ENCODE measurements at places on chromosomes 5 and 9.

- DNase-seq, result no peak
Observed at GRCh38 chr5:10792336-10792735, 31.3 kb upstream of the DAP start.

DNA sequence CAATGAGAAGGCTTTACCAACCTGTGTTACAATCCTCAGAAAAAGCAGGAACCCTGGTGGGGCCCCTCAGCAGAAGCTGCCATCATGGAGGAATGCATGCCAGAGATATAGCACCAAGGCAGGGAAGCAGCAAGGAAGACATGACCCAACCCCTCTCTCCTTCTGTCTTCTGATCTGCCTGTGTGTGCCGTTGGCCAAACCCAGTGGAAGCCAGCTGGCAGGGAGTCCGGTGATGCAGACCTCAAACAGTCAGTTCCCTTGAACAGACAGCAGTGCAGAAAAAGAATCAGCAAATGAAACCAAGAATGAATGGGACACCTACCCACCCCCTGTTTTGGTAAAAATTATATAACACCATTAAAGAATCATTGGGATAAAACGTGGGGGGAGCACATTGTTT lies 234.2 kb downstream of the ZNF608 start:
- no peak for DNase-seq

DNA sequence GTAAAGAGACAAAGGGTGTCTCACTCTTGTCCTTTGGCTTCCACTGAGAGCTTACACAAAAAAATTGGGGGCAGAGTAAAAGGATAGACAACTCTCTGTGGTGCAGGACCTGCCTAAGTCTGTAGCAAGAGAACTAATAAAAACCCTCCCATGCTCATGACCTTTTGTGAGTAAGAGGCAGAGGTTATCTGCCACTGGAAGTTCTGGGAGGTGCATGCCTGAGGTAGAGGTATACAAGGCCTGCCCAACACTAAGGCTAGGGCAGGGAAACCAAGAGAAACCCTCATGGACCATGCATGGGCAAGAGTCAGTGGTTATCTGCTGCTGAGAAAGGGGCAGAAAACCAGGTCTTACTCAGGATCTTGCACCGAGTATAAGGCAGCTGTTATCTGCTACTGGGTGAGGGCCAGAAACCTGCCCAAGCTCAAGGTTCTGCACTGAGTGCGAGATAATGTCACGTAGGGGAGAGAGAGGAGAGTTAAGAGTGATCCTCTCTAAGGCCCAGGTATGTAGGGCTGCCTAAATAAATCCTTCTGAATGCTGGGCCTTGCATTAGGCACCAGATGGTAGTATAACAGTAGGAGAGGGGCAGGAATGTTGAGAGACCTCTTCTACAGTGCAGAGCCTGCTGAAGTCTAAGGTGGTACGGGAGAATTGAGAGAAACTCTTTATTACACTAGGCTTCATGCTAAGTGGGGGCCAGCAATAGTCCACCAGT lies 143.4 kb downstream of the MACROH2A1 start:
- DNase-seq, result no peak

GRCh38 chr9:127742435-127743088 lies 7.5 kb upstream of the TOR2A start:
- peak; percentile 66 for DNase-seq

DNA sequence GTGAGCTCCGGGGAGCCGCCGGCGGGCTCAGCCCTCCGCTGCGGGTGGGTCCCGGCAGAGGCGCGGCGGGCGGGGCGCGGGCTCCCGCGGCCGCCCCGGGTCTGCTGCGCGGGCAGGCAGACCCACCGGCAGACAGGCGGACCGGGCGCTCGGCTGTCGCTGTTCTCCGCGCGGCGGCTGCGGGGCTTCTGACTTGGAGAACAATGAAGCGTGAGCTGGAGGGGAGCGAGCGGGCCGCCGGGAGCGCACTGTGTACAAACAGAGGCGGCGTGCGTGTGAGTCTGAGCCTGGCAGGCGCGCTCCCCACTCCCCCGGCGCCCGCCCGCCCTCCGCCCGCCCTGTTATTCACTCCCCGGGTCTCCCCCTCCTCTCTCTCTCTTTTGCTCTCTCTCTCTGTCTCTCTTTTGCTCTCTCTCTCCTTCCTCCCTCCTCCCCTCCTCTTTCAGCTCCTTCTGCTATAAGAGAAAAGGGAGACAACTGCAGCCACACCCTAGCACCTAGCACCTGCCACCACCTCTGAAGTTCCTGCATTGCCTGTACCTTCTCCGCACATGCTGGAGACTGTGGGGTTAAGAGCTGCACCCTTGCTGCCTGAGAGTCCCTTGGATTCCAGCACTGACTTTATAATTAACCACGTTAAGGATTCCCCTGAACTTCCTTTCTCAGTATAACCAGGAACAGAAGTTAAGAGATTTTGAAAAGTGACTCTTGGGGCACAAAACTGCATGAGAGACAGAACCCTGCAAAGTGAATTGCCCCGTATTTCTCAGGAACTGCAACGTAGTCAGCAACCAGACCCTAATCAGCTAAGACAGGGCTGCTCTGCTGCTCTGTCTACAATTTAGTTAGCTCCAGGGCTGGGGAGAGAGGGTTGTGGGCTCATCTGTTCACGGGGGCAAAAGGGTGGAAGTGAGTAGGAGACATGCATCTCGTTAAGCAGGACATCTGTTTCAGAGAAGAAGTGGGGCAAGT lies at the start of gene EDIL3:
Gene EDIL3, minus strand, starts transcription at position 277 of the 972 bp plus-strand sequence. CDS start 506 bp downstream, outside the sequence.
- DNase-seq, result peak; percentile 74

DNA sequence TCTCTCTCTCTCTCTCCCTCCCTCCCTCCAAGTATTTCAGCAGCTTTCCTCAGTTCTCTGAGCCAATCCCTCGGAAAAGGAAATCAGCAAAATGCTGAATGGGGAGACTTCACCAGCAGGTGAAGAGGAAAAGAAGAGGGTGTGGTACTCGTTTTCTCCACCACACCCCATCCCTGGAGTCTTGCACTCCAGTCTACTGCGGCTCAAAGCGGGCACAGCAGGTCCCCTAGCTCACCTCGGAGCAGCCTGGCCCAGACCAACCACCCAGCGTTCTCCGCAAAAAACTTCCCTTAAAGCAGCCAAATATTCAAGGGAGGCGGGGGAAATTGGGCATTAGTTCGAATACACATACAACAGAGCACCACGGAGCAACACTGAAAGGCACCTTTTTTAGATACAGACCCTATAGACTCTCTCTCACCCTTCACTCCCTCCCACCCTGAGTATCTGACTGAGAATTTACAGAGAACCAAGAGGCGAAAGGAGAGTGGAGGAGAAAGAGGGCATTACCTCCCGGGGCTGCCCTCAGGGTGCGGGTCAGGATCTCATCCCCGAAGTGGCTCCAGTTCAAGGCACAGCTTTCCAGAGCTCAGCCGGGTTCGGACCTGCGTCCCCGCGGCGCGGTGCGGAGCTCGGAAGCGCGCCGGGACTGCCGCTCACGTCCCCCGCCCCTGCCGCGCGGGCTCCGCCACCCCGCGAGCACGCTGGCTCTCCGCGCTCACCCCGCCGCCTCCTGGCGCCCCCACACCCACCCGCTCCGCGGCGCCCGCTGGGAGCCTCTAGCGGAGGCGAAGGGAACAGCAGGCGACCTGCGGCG lies 1638.5 kb upstream of the C9orf72 start:
- DNase-seq, result peak; percentile 91

GRCh38 chr9:331197-331596 lies 116.5 kb downstream of the DOCK8 start:
- no peak for DNase-seq

- no peak for DNase-seq
Observed at GRCh38 chr9:131651599-131651998, 88.3 kb downstream of the RAPGEF1 start.

DNA sequence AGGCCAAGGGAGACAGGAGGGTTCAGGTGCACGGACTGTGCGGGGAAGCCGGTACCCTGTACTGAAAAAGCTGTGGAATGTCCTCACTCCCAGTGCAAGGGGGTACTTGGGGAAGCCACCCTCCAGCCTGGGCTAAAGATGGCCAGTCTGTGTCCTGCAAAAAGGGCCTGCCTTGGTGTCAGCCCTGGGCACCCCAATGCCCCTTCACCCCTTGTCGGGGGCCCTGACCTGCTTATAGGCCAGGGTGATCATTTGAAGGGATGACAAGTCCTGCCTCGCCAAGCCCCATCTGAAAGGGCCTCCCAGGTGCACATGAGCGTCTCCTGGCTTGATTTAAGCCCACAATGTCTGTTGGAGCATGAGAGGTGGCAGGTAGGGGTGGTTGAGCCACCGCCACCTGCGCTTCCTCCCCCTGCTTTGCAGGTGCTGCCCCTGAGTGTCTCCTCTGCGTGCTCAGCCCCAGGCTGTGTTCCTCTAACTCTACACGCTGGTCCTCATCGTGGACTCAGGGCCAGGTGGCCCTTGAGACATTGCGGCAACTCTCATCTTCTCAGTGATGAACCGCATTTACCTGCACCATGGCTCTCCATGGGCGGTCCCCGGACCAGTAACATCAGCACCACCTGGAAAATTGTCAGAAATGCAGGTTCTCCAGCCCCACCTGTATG lies 97.0 kb downstream of the ANKRD33B start:
- no peak for DNase-seq

- DNase-seq, result no peak
Observed at GRCh38 chr9:30944741-30945280, 1439.6 kb upstream of the ACO1 start.

- no peak for DNase-seq
Observed at GRCh38 chr5:96880444-96881164, 4.3 kb downstream of the ERAP2 start.

GRCh38 chr9:129801504-129801903 lies 1.5 kb upstream of the TOR1B start:
- DNase-seq, result no peak

- DNase-seq, result no peak
Observed at GRCh38 chr9:128405780-128406171, 14.9 kb upstream of the CERCAM start.

- no peak for DNase-seq
Observed at GRCh38 chr5:126020770-126021169, 402.4 kb upstream of the GRAMD2B start.

- DNase-seq, result peak; percentile 9
Observed at GRCh38 chr5:12794476-12795332, 890.5 kb upstream of the CTNND2 start.

DNA sequence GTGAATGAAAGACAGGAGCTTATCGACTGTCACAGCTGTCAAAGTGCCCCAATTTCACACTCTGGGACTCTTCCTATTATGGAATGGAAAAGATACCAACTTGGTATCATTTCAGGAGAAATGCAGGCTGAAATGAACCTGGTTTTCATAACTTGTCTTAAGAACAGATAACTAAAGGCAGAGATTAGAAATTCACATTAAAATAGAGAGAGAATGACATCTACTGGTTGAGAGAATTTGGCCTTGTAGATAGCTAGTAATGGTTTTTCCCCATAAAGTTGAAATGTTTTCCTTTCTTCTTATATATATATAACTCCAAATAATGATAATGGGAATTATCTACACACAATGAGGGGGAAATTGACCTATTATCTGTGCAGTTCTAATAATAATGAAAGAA lies 600.2 kb upstream of the CCNG1 start:
- DNase-seq, result no peak

GRCh38 chr5:15993334-15993733 lies 186.3 kb downstream of the MARCHF11 start:
- DNase-seq, result no peak

DNA sequence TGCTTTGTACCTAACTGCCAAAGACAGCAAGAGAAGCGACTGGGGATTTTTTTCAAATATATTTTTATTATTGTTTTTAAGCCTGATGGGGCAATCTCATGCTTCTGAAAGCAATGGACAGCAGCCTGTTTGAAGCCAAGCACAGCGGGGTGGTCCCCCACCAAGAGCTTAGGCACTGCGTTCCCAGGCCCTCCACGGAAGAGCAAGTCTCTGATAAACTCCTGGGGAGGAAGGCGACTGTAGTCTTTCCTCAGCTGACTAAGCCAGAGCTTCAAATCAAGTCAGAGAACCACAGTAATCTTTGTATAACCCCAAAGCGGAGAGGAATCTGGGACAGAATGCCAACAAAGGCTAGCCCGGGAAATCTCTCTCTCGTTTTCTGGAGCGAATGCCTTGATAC lies 54.4 kb downstream of the ARSB start:
- no peak for DNase-seq

DNA sequence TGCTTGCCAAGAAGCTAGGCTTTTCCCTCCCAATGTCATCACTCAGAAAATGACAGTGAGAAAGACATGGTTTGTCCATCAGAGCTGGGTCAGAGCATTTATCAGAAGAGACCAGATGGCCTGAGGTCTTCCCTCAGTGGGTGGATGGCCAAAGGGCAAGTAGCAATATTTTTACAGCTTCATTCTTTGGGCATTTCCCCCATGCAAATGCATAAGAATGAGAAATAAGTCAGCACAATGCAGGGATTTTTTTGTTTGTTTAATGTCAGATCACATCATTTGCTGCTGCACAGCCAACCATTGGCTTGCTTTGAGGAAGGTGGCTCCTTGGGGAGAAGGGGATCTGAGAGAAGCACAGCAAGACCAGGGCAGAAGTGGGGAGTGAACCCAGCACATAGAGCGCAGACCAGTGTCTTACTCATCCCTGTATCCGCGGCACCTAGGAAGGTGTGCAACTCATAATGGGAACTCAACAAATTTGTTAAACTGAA lies 209.6 kb downstream of the SEMA6A start:
- no peak for DNase-seq

GRCh38 chr5:14572836-14573235 lies 8.8 kb upstream of the OTULINL start:
- no peak for DNase-seq

DNA sequence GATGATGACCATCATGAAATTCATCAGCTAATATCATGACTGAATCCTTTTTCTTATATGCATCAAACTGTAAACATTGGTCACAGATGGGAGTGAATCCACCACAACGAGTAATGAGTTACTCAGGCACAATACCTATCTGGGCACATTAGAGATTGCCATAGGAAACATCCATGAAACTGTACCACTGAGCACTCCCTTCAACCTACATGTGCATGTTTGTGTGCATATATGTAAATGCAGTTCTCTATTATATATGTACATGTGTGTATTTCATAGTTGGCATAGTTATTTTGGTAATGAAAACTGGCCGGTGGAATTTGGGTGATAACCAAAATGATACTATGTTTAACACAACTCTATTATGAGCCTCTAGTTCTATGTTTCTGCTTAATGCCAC lies 387.3 kb upstream of the ARRDC3 start:
- no peak for DNase-seq

GRCh38 chr9:19310246-19310645 lies 69.8 kb downstream of the RPS6 start:
- DNase-seq, result no peak

DNA sequence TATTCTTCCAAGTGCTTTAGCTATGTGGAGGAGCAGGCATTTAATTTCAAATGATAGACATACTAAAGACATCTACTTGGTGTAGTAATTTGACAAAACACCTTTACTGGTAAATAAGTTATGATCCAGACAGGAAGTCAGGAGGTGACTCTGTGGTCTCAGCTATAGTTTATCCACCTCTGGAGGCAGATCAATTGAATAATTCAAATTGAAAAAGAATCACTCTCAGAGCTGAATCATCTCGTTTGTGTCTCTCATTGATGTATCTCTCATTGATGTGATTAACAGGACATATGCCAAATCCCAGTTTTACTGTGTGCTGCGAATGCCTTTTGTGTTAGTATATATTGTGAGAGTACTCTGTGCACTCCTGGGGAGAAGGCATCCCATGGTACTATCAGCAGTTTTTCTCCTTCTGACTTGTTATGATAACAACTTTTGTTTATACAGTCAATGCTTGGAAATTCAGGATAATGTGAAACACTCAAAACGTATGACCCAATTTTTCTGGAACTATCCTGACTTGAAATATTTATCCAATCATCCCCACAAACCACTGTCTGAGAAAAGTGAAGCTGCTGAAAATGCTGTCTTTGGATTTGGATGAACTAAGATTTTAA lies 48.5 kb upstream of the DAB2 start:
- no peak for DNase-seq

GRCh38 chr5:145936401-145937131 lies at the start of gene SH3RF2:
Gene SH3RF2, plus strand, starts transcription at chr5:145936578. Its CDS starts 1,351 bp downstream, at chr5:145937929.
- peak; percentile 30 for DNase-seq
